ENCODE measurements at places on chromosomes 11 and 22.
A peak's percentile ranks its signal among the peaks of the same experiment; 100 is the strongest.

GRCh38 chr11:9992306-9992705 is 301.7 kb downstream of the SBF2 start:
- DNase-seq, result no peak

DNA sequence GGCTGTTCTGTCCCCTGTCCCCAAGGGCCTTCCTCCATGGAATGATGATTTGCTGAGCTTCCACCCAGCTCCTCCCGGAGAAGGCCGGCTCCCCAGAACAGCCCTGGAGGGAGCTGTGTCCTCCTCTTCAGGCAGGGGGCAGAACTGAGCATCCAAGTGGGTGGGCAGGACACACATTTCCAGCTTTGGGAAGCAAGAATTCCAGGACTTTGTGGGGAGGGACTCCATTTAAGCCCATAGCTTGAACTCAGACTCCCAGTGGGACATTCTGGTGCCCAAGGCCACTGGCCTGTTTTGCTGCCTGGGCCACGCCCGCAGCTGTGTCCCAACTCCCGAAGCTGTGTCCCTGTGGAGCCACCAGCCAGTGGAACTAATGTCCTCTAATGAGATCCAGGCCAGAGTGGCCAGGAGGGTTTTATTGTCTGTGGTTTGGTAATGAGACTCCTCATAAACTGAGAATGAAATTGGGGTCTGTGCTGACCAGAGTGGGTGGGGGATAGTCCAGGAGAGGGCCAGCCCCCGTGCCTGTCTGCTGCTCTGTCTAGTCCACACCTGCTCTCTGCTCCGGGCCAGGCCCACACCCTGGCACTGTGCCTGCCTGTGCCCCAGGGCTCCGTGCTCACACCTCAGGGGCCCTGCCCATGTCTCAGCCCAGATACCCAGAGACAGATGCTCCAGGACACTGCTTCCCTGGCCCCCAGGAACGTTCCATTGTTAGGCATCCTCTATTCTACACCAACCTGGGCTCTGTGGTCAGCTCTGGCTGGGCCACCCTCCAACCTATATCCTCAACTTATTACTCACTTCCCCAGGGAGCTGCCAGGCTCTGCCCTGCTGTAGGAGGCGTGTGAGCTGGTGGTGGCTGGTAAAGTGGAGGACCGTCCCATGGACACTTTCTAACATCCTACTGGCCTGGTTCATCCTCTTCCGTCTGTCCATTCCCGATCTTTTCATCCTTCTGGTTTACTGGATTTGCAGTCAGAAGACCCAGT is 7.6 kb downstream of the NECTIN1 start:
- DNase-seq, result no peak

DNA sequence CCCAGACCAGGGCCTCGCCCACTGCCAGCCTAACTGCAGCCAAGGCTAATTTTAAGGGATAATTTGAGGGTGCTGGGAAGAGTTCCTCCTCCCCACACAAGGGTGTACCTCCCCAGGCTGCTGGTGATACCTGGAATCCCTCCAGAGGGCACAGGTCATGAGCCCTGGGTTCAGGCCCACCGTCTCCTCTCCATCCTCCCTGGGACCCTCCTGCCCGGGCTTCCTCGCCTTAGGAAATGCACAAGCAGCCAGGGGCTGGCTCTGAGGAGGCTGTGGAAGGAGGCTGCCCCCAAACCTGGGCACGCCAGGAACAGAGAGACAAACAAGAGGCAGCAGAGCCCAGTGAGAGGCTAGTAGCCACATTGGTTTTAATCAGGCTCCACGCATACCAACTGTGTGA is 16.6 kb upstream of the TSKU start:
- DNase-seq, result no peak

GRCh38 chr11:87820011-87820410 is 355.2 kb downstream of the RAB38 start:
- peak; percentile 91 for DNase-seq

GRCh38 chr22:21076912-21077625 is 31.3 kb downstream of the LRRC74B start:
- no peak for DNase-seq

DNA sequence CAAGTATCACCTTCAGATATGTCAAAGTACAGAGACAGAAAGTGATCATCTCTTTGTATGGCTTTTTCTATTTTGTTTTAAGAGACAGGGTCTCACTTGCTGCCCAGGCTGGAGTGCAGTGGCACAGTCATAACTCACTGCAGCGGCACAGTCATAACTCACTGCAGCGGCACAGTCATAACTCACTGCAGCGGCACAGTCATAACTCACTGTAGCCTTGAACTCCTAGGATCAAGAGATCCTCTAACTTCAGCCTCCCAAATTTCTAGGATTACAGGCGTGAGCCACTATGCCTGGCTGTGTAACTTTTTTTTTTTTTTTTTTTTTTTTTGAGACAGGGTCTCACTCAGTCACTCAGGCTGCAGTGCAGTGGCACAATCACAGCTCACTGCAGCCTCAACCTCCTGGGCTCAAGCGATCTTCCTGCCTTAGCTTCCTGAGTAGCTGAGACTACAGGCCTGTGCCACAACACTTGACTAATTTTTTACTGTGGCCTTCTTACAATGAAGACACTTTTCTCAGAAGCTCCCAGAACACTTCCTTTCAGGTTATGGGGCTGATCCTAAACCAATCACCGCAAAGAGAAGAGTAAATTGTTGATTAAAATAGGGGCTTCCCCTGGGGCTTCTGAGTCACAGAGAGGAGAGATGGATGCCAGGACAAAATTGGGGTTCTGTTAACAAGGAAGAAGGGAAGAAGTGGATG is 9.0 kb upstream of the HIKESHI start:
- no peak for DNase-seq

GRCh38 chr11:118629761-118630661 is 22.6 kb downstream of the PHLDB1 start:
- DNase-seq, result no peak

- DNase-seq, result peak; percentile 99
Observed at GRCh38 chr11:125263268-125263790, 98.8 kb downstream of the PKNOX2 start.

DNA sequence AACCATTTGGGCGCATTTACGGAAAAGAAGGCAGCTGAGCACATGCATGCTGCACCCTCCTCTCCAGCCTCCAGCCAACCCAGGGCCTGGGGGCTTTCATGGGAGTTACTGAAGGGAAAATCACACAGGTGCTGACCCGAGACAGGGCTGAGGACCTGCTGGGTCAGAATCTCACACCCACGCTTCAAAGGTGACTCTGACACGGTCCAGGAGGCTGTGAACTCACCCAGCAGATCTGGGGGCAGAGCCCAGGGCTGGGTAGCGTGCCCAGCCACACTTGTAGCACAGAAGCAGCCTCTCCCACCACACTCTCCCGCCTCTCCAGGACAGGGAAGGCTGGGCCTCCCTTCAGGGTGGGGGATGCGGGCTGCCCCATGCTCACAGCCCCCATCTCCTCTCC is 347.6 kb downstream of the CTTN start:
- DNase-seq, result no peak

GRCh38 chr11:61022311-61023085 is 51.0 kb downstream of the CD6 start:
- no peak for DNase-seq

DNA sequence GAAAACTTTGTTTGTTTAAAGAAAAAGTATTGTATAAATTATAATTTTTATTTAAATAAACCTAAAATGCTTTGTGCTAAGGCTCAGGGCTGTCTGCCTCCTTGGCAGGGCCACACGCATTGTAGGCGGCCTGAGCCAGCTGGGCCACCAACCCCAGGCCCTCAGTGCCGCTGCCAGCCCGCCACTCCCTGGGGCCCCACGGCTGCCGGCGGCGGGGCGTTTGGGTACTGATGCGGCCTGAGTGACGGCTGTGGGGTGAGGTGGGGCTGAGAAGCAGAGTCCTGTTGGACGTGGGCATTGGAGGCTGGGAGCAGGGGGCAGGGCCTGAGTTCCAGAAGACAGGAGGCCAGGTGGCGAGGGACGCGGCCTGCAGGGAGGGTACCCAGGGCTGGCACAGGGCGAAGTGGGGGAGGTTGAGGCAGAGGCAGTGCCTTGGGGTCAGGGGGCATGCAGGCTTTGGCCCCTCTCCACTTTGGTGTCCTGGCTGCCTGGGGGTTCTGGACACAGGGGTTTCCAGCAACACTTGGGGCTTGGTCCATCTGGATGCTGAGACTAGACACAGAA is 58.3 kb downstream of the CERK start:
- peak; percentile 45 for DNase-seq

DNA sequence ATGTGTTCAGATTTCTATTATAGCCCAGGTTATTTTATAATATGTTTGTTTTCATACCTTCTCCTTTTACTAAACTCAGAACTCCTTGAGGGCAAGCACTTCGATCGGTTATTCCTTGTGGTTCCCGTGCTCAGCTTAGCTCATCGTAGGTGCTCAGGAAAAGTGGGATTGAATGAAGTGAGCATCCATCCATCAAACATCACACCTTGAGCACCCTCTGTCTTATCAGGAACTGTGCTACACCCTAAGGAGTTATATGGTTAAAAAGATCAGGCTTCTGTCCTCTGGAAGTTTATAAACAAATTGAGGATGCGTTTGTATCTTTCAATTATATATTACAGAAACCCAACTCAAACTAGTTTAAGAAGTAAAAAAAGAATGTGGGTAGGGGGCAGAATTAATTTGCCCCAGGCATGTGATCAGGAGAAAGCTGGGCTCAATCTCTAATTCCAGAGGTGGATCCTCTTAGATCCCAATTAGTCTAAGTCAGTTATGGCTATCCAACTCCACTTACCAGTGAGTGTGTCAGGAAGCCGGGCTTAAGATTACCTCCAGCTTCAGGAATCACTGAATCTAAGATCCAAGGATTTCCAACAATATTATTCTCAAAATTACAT is 59.9 kb upstream of the RRAS2 start:
- DNase-seq, result no peak

DNA sequence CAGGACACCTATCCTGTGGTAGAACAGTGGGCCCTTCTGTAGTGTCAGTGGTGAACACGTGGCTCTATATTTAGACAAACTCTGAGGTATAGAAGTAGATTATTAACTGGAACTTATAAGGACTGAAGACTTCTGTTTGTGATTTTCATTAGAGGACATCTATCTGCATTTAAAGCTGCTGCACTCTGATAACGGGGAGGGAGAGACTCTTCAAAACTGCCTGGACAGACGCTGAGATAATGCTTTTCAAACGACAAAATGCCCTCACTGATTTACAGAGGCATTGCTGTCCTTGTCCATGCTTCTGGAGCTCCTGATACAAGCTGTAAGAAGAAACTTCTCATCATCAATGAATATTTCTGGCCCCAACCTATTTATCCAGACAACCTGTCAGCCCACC is 425.2 kb downstream of the OPCML start:
- no peak for DNase-seq

DNA sequence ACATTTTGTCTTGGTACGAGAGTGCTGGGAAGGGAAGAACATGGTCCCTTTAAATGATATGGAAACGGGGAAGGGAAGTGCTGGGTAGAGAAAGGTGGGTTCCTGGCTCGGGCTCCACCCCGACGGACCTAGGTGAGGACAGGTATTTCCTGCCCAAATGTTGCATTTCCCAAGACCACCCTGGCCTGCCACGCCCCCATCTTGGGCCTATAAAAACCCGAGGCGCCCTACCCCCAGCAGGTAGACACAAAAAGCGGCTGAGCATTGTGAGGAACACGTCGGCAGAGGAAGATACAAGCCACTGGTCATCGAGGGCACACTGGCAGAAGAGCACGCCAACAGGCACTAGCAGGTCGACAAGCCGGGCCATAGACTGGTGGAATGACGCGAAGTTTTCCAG is 99.4 kb downstream of the AASDHPPT start:
- no peak for DNase-seq

GRCh38 chr11:86460461-86461385 is 86.0 kb downstream of the CCDC81 start:
- DNase-seq, result no peak

DNA sequence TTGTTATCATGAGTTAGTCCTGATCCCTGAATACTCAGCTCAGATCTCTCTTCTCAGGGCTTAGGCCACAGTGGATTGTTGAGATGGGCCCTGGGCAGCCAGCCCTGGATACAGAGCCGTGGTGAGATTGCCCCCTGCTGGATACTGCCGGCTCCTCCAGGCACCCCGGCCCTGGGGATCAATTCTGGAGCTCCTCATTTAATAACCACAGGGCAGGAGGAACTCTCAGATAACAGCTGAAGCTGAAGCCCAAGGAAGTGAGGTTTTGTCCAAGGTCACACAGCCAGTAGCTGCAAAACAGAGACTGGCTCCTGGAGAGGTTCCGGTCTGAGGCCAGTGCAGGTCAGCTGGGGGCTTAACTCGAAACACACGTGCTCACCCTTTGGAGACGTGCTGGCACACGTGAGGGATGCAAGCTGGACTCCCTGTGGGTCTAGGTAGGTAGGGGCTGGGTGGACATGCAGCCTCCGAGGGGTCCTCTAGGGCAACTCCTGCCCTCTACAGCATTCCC is 16.0 kb downstream of the USH1C start:
- peak; percentile 43 for DNase-seq

- DNase-seq, result no peak
Observed at GRCh38 chr11:31995525-31996094, 95.3 kb upstream of the RCN1 start.

GRCh38 chr11:15977116-15977515 is 379.2 kb downstream of the SOX6 start:
- no peak for DNase-seq

- DNase-seq, result no peak
Observed at GRCh38 chr22:40265783-40266182, 80.5 kb upstream of the ADSL start.

- peak; percentile 34 for DNase-seq
Observed at GRCh38 chr11:131760091-131761061, 390.0 kb downstream of the NTM start.

DNA sequence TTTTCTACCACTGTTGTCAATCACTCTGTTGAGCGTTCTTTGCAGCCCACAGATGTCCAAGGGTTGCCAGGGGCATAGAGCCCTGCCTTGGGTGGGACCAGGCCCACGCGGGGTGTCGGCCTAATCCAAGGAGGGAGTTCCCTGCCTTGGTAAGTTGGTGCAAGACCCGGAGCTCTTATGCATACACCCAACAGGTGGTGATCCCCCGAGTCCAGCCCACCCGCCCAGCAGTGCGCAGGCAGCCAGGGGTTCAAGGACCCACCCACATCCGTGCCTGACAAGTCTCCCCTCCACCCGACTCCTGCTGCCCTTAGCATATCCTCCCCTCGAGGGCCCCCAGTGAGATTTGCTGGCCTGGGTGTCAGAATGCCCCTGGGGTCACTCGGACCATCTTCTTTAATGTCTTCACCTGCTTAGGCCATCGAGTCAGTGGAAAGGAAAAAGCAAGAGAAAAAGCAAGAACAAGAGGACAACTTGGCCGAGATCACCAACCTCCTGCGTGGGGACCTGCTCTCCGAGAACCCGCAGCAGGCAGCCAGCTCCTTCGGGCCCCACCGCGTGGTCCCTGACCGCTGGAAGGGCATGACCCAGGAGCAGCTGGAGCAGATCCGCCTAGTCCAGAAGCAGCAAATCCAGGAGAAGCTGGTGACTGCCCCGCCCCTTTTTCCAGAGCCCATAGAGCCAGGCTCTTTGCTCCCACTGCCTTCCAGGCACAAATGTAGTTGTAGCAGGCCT is 12.2 kb downstream of the RIBC2 start:
- DNase-seq, result no peak

GRCh38 chr11:104984808-104985207 is 16.4 kb upstream of the CASP4 start:
- DNase-seq, result no peak
